ENCODE measurements at places on chromosomes 16 and 17.
A peak's percentile ranks its signal among the peaks of the same experiment; 100 is the strongest.

DNA sequence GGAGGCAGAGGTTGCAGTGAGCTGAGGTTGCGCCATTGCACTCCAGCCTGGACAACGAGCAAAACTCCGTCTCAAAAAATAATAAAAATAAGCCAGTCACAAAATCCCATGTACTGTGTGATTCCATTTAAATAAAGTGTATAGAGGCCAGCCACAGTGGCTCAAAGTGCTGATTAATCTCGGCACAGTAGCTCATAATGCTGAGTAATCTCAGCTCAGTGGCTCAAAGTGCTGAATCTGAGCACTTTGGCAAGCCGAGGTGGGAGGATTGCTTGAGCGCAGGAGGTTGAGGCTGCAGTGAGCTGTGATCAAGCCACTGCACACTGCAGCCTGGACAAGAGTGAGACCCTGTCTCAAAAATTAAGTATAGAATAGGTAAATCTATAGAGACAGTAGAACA is 4.9 kb downstream of the TMED6 start:
- DNase-seq = no peak

- DNase-seq = no peak
Observed at GRCh38 chr17:6654841-6655731, 3.5 kb downstream of the C17orf100 start.

DNA sequence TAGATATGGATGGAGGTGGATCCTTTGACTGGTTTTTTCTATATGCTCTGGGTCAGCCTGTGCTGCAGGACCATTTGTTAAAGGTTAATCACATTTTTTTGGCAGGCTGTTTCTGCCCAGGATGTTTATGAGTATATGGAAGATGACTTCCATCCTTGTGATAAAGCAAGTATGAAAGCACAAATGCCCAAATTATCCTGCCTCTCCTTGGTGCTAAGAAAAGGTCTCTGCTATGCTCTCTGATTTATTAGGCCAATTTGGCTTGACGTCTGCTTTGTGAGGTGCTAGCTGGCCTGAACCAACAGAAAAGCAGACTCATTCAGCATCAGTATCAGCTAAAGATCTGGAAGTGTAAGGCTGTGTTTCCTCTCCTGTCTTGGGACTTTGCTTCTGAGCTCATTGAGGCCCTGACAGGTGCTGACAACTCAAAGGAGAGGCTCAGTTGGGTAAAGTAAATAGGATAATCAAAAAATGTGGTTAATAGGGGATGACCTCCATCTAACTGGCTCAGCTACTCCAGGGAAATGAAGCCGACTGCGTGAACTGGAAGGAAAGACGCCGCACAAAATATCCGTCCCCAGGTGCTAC is 15.2 kb downstream of the ANKRD40 start:
- DNase-seq = no peak

DNA sequence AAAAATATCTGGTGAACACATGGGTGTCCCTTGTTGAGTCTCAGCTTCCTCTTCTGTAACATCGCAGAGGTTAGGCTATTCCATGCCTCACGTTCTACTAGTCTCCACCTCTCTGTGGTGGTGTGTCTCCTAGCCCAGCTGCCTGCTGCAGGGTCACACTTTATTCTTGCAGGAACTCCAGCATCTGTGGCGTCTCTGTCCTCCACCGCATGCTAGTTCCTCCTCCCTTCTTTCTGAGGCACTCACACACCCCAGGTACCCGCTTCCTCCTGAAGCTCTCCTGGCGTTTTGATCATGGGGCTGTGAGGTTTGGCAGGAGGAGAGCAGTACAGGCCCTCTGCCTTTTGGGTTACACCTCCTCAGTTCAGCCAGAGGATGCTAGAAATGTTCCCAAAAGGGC is 9.9 kb upstream of the TEX2 start:
- no peak for DNase-seq

- DNase-seq = no peak
Observed at GRCh38 chr16:68752602-68753001, 15.5 kb downstream of the CDH1 start.

- no peak for DNase-seq
Observed at GRCh38 chr17:75430159-75430974, 24.9 kb upstream of the GRB2 start.

DNA sequence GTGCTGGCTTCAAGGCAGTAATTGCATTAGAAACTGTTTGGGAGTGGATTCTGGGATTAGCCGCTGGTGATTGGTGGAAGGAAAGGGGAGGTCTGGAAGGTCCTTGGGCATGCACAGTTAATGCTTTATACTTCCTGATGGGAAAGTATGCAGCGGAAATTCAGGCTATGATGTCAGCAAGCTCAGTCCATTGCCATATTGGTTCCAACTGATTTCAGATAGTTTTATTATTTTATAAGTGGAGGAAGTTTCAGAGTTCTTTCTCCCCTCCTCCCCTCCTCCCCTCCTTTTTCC is 8.1 kb upstream of the CMTR2 start:
- DNase-seq = no peak

- DNase-seq = no peak
Observed at GRCh38 chr16:54266363-54266955, 20.1 kb downstream of the IRX3 start.

DNA sequence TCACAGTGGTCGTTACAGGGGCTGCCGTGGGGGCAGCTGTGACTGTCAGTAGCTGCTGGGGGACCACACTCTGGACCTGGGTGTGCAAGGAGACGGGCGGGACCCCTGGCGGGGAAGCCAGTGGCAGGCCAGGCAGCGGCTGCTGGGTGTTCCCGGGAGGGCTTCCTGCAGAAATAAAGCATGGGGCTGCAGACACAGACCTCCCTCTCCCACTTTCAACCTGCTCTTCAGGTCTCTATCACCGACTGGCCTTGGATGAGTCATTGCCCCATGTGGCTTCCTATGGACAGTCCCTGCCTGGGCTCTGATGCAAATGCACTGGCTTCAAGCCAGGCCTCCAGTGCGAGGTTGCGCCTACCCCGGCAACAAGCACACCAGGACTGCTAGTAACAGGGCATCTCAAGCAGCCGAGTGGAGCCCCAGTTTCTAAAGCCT is 17.2 kb downstream of the SREBF1 start:
- DNase-seq = no peak

GRCh38 chr17:2181206-2181896 is 122.2 kb downstream of the SMG6 start:
- peak; percentile 72 for DNase-seq

DNA sequence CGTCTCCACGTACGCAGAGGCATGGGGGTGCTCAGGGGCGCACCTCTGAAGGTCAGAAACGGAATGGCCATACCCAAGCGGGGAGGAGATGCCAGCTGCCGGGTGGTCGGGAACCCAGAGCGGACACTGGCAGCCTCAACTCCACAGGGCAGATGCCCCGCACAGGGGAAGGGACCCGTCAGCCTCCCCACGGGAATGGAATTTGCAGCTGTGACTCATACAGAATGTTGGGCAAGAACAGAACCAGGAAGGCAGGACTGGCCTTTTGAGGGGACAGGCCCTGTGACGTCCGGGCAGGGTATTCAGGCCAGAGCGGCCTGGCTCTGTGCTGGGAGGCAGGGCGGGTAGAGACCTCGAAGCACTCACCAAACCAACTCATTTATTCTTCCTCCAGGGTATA is 7.5 kb downstream of the TK1 start:
- peak; percentile 86 for DNase-seq
